ENCODE measurements at places on chromosomes 11 and 22.

DNA sequence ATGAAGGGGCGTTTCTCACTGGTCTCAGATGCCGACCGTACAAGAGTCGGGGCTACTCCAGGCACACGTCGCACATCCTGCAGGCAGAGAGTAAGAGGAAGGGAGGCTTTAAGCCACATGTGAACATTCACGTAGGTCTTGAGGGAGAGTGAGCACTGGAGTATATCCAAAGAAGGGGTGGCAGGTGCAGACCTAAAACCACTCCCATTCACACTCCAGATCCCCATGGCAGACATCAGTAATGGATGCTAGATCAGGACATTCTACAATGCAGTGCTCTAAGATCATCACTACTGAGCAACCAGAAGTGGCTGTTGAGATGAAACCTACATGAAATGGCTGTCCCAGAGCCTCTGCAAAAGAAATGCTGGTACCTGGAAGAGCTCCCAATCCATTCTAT lies 39.0 kb downstream of the WT1 start:
- DNase-seq, result no peak

DNA sequence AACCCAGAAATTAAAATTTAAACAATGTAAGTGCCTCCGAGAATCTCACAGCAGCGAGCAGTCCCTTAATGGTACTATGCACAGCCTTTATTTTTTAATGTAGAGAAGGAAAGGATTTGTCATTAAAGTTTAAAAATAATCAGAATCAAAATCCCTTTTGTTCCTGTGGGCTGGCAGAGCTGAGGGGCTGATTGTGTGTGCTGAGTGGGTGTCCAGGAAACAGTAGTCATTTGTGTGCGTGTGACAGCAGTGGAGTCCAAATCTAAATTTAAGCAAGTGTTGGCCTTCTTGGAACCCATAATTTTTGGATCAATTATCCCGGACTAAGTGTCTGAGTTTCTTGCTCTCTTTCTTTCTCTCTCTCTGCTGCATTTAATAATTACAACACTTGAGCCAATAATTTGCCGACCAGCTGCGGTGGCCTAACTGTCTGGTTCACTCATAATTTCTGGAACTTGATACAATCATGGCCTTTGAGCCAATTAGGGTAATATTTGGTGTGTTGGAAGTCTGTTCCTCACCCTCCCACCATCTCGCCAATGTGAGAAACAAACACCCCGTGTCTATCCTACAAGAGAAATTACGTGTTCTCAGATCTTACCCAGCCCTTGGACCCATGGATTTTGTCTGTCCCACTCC lies 528.0 kb downstream of the SOX6 start:
- no peak for DNase-seq

DNA sequence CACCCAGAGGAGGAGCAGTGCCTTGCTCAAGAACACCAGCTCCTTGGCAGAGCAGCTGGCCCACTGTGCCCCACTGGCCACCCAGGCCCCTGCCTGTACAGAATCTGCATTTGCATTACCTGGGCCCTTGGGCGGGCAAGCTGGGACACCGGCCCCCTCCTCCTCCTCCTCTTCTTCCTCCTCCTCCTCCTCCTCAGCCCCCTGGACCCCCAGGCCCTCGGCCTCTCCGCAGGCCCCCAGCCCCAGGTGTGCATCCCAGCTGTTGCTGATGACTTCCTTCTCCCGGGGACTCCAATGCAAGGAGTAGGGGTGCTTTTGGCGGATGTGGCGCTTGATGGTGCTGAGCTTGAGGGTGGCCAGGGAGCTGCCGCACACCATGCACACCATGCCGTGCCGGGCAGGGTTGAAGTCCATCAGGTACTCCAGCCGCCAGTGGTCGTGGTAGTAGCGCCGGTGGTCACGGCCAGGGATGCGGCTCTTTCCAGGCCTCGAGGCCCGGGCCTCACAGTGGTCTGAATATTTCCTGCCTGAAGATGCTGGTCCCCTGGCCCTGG lies 2.8 kb downstream of the ZFTA start:
- DNase-seq, result no peak

DNA sequence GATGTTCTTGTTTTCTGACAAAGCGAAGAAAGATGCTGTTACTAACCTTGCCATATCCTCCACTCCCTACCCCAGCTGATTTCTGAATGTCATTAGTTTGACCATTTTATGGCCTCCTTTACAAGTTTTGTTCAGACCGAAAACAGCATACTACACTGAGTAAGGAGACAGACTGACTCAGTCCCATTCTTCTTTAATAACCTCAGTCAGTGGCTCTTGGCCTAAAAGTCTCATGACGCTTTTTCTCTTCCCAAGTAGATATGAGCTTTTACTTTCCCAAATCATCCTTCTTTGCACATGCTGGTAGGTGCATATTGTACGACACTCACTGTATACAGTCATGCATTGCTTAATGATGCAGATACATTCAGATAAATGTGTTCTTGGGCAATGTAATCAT lies 8.0 kb upstream of the FIBIN start:
- DNase-seq, result peak; percentile 65

- no peak for DNase-seq
Observed at GRCh38 chr11:101516546-101516945, 67.3 kb downstream of the TRPC6 start.

- peak; percentile 81 for DNase-seq
Observed at GRCh38 chr11:48081151-48082010, 101.0 kb downstream of the PTPRJ start.

Data from cardiac fibroblast (primary cell).